ENCODE measurements at places on chromosomes 16 and 17.
A peak's percentile ranks its signal among the peaks of the same experiment; 100 is the strongest.

DNA sequence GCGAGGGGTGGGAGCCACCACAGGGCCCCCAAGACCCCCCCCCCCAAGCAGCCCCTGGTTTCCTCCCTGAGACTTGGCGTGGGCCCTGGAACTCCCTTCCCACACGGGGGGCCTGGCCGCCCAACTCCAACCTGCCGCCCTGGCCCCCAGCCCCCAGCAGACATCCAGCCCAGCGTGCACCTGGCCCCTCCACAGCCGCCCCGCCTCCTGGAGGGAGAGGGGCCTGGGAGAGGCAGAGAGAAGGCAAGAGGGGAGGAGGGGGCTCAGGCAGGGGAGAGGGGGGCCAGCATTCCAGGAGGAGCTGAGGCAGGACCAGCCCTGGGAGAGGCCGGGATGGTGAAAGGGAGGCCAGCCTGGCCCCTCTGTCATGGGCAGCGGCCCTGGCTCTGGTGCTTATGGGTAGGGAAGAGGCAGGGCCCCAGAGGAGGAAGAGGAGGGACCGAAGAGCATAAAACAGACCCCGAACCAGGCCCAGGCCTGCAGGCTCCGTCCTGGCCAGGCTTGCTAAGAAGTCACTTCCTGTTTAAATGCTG lies 16.7 kb downstream of the IL34 start:
- no peaks in the 10 kb centered on the region for H3K4me1 ChIP-seq
- H3K4me3 ChIP-seq = no peak overlapping the region
- H3K27ac ChIP-seq = no peak overlapping the region
- H3K36me3 ChIP-seq = no peaks in the 10 kb centered on the region
- no peaks in the 10 kb centered on the region for H3K27me3 ChIP-seq
- DNase-seq = no peak

DNA sequence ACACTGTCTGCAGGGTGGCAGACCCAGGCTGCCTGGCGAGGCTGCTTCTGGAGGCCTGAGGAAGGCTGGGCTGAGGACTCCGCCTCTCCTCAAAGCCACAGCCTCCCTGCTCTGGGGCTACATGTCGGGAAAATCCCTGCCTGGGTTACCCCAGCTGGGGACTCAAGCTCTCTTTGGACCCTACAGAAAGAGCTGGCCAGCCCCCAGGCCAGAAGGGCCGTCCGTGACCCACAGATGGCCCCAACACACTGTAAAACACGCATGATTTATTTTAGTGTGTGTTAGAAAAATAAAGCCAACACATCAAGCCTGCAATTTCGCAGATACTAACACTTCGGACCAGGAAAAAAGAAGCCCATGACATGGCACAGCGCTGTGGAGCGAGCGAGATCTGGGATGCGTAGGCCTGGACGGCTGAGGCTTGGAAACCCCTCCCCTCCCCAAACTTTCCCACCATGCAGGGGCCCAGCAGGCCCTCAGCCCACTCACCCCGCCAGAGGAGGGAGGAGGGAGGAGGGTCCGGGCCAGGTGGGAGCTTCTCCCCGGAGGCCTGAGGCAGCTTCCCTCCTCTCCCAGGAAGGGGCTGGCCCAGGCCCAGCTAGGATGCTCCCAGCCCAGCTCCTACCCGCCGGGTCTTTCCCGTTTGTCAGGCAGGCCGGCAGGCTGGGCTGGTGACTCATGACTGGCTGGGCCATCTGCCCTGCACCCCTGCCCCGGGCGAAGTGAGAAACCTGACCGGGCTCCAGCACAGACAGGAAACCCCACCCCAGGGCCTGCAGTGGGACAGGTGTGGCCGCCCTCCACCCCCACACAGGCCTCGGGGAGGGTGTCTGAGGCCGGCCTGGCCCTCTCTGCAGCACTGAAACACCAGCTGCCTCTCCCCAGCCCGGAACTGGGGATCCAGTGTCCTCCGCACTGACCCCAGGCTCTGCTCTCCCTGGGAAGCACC lies 34.1 kb upstream of the SLC38A10 start:
- H3K36me3 ChIP-seq = no peaks in the 10 kb centered on the region
- peaks cover 5% of the 10 kb centered on the region for H3K27me3 ChIP-seq
- no peak overlapping the region for H3K27ac ChIP-seq
- H3K4me3 ChIP-seq = no peak overlapping the region

GRCh38 chr17:62703261-62703775 lies 75.8 kb downstream of the MRC2 start:
- peaks cover 16% of the 10 kb centered on the region for H3K4me1 ChIP-seq
- H3K27me3 ChIP-seq = peaks cover 48% of the 10 kb centered on the region
- H3K36me3 ChIP-seq = no peaks in the 10 kb centered on the region
- peak overlapping the region; percentile 2 for H3K4me3 ChIP-seq

DNA sequence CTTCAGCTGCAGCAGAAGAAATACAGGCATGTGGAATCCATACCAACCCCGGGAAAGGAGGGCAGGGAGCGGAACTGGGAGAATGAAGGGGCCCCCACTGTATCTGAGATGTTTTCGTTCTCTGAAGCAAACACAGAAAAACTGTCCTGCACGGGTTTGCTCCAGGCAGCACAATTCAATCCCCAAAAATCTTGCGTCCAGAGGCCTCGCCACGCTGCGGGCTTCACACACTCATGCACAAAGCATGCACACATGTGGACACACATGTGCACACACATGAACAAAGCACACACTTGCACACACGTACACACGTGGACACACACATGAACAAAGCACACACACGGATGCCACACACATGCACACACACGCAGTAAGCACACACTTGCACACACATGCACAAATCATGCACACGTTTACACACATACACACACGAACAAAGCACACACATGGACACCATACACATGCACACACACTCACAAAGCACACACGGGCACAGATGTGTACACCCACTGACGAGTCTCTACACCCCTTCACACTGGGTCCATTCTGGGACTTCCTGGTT lies 27.3 kb downstream of the COX4I1 start:
- H3K4me1 ChIP-seq = peaks cover 2% of the 10 kb centered on the region
- H3K27me3 ChIP-seq = peaks cover 36% of the 10 kb centered on the region
- no peak for DNase-seq
- H3K27ac ChIP-seq = no peak overlapping the region

GRCh38 chr17:40122999-40123810 lies 1.4 kb downstream of the MSL1 start:
- H3K27me3 ChIP-seq = no peaks in the 10 kb centered on the region
- peak overlapping the region; percentile 89 for H3K4me3 ChIP-seq
- DNase-seq = peak; percentile 65
- peaks cover 16% of the 10 kb centered on the region for H3K36me3 ChIP-seq

GRCh38 chr16:50274326-50275097 lies 8.2 kb downstream of the ADCY7 start:
- peak overlapping the region; percentile 99 for H3K27ac ChIP-seq
- no peaks in the 10 kb centered on the region for H3K27me3 ChIP-seq
- peak; percentile 55 for DNase-seq
- H3K36me3 ChIP-seq = peaks cover 13% of the 10 kb centered on the region

DNA sequence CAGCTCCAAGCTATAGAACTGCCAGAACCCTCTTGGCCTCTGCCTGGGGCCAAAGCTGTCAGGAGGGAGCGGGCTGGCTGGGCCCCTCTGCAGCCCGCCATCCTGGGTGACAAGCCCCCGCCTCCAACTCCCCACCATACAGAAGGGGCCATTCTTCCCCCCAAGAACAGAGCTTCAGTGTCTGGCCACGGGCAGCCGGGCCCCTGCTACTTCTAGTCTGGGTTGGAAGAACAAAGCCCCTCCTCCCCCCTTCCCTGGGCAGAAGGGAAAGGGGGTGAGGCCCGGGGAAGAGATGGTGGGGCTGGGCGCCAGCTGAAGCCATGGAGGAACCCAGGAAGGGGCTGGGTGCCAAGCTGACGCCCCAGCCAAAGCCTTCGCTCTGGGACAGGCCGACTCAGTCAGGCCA lies 9.0 kb downstream of the NAT9 start:
- peaks cover 2% of the 10 kb centered on the region for H3K36me3 ChIP-seq
- no peaks in the 10 kb centered on the region for H3K27me3 ChIP-seq
- peaks cover 10% of the 10 kb centered on the region for H3K4me1 ChIP-seq
- no peak overlapping the region for H3K27ac ChIP-seq
- DNase-seq = no peak

- peaks cover 6% of the 10 kb centered on the region for H3K36me3 ChIP-seq
- peaks cover 6% of the 10 kb centered on the region for H3K27me3 ChIP-seq
- no peak for DNase-seq
- no peaks in the 10 kb centered on the region for H3K4me1 ChIP-seq
- H3K4me3 ChIP-seq = no peak overlapping the region
Measured at GRCh38 chr17:65876985-65877384, 314.9 kb downstream of the CEP112 start.

GRCh38 chr17:68577497-68577821 lies 23.7 kb downstream of the FAM20A start:
- no peak overlapping the region for H3K4me3 ChIP-seq
- no peak for DNase-seq
- H3K4me1 ChIP-seq = no peaks in the 10 kb centered on the region
- H3K36me3 ChIP-seq = no peaks in the 10 kb centered on the region
- no peaks in the 10 kb centered on the region for H3K27me3 ChIP-seq
- H3K27ac ChIP-seq = no peak overlapping the region

Data from activated T-cell treated with anti-CD3 and anti-CD28 coated beads, Interleukin-2, amount 50 U/mL, for 72 hours (primary cell).